ENCODE measurements at places on chromosomes 1 and 21.
A peak's percentile ranks its signal among the peaks of the same experiment; 100 is the strongest.

DNA sequence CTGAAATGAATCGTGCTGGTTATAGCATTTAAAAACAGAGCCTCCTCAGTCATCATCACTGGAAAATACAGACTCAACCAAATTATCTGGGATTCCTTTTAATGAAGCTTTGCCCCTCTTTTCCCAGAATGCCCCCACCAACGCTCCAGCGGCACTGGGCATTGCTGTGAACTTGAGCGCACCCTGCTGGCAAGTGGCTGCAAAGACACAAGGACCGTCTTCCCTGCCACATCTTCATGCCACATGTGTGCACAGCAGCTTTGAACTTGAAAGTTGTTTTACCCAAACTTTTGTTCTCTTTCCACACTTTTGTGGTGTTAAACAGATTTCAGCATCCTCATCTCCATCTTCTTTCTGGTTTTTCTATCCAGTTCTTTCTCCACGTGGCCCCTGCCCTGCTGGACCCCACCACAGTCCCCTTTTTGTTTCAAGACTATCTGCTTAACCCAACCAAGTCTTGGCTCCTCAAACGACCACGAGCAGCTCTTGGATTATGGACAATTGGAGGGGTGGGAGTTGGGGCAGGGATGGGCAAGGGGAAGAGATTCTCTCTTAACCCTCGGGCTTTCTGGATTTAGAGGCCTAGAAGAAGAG lies 12.8 kb upstream of the LMX1A start:
- DNase-seq = peak; percentile 20

DNA sequence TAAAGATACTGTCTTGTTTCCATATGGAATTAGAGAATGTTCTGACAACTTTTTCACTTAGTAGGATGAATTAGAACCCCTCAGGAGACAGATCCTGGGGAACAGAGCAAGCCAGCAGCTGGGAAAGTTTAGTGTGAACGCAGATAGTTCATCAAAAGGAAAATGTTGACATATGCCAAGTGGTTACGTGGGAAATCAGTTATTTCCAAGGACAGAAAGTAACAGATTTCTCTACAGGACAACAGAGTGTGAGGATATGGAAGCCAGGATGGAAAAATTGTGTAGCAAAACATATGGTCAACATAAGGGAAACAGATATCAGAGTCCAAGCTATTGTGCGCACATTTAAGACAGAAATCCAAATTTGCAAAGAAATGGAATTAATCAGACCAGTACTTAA lies 419.5 kb downstream of the LRRIQ3 start:
- no peak for DNase-seq

DNA sequence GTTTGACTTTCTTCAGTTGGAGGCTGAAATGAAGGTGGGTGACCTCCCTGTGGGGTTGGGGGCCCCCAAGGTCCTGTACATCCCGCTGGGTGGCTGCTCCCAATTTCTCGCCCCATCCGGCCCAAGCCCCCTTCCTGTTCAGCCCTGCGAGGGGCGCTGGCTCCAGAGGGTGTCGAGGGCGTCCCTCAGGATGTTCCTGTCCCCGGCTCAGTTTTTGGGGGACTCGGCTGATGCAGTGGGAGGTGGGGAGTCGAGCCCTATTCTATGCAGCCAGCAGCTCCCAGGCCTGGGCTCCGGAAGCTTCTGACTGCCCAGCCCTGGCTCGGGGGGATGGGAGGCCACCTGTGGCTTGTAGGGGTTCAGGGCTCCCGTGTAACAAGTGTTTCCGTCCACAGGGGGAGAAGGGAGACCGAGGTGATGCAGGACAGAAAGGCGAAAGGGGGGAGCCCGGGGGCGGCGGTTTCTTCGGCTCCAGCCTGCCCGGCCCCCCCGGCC lies 38.2 kb downstream of the SLC19A1 start:
- DNase-seq = no peak

GRCh38 chr21:41816583-41817165 lies 49.8 kb upstream of the RIPK4 start:
- DNase-seq = peak; percentile 22

DNA sequence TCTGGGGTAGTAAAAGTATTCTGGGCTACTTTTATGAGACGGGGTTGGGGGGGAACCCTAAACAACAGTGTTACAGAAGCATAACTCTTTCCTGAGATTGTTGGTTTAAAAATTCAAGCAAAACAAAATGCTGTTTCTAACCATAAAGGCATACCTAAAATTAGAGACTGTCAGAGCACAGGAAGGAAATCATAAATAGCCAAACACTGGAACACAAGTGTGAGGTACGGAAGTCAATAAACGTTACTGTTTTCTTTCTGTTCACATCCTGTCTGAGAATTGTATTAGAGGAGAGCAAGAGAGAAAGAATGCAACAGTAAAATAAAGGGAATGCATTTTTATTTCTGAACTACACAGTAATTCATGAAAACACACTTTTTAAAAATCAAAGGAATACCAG lies 42.8 kb upstream of the IL12RB2 start:
- DNase-seq = no peak

DNA sequence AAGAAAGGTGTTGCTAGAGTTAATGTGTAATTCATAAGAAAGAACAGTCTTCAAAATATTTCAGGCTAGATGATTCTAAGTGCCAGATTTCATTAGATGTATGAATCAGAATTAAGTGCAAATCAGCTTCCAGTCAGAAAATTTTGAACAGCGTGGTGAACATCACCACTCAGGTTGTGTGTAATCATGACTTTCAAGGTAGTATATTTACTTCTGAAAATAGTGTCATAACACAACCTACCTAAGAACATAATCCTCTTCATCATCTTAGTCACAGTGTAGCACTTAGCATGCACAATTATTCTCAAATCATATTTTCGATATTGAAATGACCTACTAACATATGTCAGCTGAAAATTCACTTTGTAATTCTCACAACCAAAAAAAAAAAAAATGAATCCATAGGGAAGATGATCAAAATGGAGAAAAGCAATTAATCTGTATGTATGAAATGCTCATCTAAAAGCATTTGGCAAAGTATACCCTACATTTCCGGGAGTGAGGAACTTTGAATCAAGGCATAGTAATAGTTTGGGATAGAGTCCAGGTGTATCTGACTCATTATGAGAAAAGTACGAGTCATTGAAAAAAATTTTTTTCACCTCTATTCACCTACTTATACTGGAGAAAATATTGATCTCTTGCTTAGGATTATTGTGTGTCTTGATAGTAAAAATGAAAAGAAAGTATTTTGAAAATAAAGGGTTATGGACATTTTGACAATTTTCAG lies 221.8 kb upstream of the CHRM3 start:
- DNase-seq = no peak

DNA sequence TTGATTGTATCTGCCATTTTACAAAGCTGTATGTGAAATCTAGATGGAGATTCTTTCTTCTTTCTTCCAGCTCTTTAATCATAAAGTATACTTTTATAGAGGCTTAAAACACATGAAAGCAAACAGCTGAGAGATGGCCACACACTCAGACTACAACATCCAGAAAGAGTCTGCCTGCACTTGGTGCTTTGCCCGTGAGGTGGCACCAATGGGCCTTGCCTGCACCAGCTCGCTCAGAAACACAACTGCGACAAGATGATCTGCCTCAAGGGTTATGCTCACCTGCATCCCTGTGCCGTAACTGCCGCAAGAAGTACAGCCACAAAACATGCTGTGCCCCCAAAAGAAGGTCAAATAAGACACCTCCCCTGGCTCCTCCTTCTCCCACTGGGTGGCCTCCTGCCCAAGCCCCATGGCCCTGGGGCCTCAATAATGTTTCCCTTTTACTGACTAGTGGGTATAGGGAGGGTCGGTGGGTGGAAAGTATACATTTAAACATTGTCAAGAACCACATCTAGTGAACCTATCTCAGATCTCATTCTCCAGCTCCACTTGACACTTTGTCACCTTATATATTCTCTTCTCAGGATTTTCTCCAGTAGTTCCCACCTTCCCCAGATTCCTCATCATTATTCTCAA lies 66.7 kb upstream of the ANGPTL3 start:
- DNase-seq = no peak

- no peak for DNase-seq
These were observed 5.3 kb upstream of the OLFM3 start for GRCh38 chr1:102002057-102002456.

- no peak for DNase-seq
These were observed 32.4 kb upstream of the SCCPDH start for GRCh38 chr1:246691622-246692495.

- no peak for DNase-seq
These were observed 4.8 kb downstream of the BARHL2 start for GRCh38 chr1:90712153-90712856.

GRCh38 chr1:183804387-183804786 lies 533 bp upstream of the RGL1 start:
- no peak for DNase-seq

DNA sequence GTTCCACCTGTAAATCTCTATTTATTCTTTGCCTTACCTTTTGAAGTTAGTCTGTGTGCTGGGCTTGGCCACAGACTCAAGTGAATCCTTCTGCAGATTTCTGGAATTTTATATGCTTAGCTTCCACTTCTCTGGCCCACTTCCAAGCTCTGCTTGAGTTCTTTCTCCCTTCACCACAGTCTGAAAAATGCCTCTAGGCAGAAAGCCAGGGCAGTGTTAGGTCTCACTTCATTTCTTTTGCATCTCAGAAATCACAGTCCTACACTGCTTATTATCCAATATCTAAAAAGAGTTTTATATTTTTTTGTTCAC lies 48.9 kb downstream of the INKA2 start:
- DNase-seq = no peak

GRCh38 chr21:41888749-41889376 lies 9.7 kb upstream of the PRDM15 start:
- DNase-seq = no peak

GRCh38 chr1:28887419-28887834 lies 26.9 kb upstream of the EPB41 start:
- no peak for DNase-seq

DNA sequence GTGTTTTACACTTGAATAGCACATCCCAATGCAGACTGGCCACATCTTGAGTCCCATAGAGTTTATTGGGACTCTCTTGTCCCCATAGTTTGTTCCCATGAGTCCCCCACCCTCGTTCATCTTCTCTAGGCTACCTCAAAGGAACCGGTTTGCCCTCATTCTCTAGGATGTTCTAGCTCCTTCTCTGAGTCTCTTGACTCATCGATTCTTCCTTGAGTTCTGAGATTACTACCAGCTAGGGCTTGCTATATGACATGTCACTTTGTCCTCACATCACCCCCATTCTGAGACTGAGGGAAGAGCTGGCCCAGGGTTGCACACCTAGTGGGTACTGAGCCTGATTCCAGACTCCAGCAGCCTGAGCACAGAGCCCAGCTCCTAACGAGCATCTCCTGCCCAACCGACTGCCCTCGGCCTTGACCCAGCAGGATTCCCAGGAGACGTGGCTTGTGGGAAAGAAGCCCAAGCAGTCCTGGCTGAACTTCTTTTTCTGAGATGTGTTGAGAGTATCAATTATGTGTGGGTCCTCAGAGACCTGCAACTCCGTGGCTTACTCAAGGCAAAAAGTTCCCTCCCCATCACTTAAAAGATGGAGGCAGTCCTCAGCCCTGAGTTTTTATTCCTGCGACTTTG lies 42.0 kb downstream of the TMEM51 start:
- DNase-seq = no peak

- no peak for DNase-seq
These were observed 54.5 kb downstream of the STYXL2 start for GRCh38 chr1:167148421-167148820.

DNA sequence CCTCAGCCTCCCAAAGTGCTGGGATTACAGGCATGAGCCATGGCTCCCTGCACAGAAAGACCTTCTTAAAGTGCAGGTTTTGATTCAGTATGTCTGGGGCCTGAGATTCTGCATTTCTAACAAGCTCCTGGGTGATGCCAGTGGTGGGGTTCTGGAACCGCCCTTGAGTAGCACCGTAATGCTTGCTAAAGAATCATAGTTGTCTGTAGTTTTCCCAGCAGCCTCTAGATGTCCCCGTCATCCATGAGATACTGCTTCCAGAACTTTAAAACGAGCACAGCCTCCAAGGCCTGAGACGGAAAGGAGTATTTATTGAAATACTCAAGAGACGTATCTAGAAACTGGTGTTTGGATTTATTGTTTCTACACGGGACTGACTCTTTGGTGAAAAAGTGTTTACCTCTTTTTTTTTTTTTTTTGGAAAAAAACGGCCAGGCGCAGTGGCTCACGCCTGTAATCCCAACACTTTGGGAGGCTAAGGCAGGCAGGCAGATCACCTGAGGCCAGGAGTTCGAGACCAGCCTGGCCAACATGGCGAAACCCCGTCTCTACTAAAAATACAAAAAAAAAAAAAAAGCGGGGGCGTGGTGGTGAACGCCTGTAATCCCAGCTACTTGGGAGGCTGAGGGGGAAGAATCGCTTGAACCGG lies 2.6 kb upstream of the TOR3A start:
- no peak for DNase-seq

- DNase-seq = no peak
These were observed 127.3 kb downstream of the HHAT start for GRCh38 chr1:210455840-210456603.

- DNase-seq = no peak
These were observed 27.2 kb downstream of the NHLH2 start for GRCh38 chr1:115813727-115814126.

DNA sequence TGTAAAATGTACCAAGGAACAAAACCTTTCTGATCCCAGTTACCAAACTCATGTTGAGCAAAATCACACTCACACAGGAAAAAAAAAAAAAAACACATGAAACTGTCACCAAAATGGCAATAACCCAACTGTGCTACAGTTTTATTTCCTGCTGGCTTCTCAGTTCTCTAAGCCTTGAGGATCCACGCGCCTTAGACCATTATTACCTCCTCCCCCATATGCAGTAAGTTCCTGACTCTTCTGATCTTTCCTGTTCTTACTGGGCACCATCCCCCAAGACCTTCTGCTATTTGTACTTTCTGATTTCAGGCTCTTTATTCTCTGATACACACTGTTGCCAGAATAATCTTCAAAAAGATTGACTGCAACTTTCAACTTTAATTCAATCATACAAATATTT lies 79.6 kb downstream of the SLC45A1 start:
- DNase-seq = no peak

DNA sequence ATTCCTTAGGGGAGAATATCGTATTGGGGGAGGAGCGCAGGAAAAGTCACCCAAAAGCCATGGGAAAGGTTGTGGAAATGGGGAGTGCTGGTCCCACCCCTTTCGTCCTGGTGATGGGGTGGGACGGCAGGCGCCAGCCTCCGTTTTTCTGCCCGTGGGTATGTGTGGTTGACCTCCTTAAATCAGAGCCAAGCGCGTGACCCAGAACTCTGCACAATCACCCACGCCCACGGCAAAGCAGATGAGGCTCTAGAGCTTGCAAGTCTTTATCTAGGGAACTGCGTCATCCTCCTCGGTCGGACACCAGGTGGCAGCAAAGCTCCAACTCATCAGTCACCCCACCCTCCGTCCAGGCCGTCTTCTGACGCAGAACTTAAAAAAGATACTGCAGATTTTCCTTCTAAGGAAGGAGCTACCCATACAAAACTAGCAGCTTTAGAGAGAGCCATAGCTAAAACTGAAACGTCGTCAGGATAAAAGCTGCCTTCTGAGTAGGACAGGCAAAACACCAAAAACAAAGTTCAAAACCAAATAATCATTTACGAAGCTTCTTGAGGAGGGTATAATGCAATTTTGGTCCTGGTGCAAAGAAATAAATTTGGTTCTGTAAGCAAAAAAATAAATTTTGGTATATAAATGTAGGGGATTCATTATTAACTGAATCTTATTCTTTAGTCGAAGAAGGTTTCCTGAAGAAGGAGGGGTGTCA lies 62.0 kb downstream of the TBX19 start:
- DNase-seq = peak; percentile 80

- DNase-seq = no peak
These were observed 572 bp downstream of the ATP1B1 start for GRCh38 chr1:169106921-169107602.

GRCh38 chr1:24822887-24823286 lies 77.6 kb downstream of the CLIC4 start:
- no peak for DNase-seq

GRCh38 chr1:201602413-201603265 lies 63.7 kb downstream of the NAV1 start:
- no peak for DNase-seq
